GM18507 (cell line): ENCODE measurements at places on chromosomes 12 and 14.

GRCh38 chr14:51401756-51402155 lies 161.7 kb downstream of the TMX1 start:
- DNase-seq, result no peak

DNA sequence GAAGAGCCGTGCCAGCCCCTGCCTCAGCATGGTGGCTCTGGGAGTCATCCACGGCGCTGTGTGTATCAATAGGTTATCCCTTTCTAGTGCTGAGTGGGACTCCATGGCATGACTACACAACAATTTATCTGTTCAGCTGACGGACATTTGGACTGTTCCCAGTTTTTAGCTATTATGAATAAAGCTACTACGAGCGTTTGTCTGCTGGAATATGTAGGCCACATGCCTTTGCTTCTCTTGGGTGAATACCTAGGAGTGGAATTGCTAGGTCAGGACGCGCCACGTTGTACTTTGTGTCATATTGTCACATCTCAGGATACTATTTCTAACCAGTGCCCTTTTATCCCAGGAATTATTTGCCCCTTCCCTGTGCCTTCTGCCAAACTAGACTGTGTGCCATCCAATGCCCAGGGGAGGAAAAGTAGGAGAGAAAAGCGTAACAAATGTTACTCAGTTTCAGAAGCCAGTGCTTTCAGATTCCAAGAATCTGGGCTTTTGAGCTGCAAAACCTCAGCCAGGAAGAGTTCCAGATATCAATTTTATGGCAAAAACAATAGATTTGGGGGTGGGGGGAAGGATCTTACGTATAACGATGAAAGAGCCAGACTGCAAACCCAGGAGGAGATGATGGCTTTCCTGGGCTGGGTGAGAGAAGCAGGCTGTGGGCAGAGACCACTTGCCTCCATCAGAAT lies 62.5 kb upstream of the NCOR2 start:
- DNase-seq, result no peak

GRCh38 chr12:4164559-4165558 lies 108.7 kb upstream of the CCND2 start:
- DNase-seq, result peak; percentile 44

DNA sequence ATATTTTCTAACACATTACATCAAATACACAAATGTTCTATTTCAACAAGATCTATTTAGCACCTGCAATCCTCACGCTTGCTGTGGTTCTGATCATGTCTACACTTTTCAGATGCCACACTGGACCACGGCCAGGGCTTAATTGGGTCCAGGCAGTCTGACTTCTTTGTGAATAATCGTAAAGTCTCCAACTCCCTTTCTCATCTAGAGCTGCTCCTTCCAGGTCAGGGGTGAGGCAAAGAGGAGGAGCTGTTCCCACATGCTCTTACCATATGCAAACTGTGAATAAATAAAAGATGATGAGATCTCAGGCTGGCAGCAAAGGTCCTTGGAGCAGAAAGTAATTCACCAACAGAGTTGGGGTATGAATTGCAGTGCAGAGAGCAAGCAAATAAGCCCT lies 316.6 kb downstream of the GLT1D1 start:
- DNase-seq, result no peak

DNA sequence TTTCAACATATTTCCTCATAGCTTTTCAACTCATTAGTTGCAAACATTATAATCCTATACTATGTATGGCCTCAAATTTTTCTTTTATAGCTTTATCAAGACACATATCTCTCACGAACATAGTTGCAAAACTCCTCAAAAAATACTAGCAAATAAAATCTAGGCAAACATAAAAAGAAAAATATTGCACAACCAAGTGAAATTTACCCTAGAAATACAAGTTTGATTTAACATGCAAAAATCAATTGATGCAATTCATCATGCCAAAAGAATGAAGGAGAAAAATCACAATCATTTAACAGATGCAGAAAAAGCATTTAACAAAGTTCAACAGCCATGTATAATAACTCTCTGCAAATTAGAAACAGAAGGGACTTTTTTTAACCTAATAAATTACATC lies 33.3 kb upstream of the KCNH5 start:
- no peak for DNase-seq

- DNase-seq, result no peak
These were observed 10.4 kb downstream of the TMEM229B start for GRCh38 chr14:67477926-67478799.

DNA sequence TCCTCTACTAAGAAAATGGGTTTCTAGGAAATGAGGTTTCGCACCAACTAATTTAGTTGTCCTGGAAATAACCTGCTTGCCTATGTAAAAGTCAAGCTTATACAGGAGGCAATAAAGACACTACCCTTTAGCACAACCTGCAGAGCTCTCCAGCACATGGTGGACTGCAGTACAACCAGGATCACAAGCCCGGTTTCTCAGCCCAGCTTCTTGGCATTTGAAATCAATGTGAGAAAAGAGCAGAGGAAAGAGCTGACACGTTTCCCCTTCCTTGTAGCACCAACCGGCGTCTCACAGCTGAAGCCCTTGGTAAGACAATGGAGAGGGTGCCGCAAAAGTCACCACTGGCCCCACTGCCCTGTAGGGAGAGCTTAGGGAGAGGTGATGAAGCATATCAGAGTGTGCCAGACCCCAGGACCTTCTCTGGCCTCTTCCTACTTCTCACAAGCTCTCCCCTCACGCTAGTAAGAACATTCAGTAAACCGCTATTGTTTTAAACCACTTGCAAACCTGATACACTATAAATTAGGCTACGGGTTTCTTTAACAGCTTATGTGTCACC lies 8.6 kb downstream of the SPTLC2 start:
- DNase-seq, result no peak

DNA sequence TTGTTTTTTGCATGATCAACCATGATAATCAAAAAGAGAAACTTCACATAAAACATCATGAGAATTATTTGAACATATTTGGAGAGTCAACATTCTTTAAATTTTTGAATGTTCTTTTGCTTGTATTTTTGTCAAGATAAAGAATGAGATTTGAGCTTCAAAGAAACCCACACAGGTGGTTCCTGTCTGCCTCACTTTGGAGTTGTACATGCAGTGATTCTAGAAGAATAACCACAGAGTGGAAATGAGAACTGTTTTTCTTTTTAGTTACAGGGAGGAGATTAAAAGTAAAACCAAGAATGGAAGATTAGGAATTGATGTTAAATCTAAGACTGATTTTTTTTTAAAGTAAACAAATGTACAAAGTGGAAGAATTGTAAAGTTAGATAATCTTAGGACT lies 2.3 kb upstream of the ZNF705A start:
- DNase-seq, result no peak

GRCh38 chr14:29339494-29340172 lies 573.0 kb downstream of the FOXG1 start:
- DNase-seq, result no peak

GRCh38 chr12:48389409-48389808 lies 38.7 kb upstream of the ZNF641 start:
- no peak for DNase-seq

- no peak for DNase-seq
These were observed 117.8 kb upstream of the HIF1A start for GRCh38 chr14:61577506-61577931.

- DNase-seq, result peak; percentile 84
These were observed 3.3 kb upstream of the EXOC3L4 start for GRCh38 chr14:103091041-103091882.
